Astrocyte of the spinal cord (primary cell): ENCODE measurements at places on chromosomes 1 and 21.

DNA sequence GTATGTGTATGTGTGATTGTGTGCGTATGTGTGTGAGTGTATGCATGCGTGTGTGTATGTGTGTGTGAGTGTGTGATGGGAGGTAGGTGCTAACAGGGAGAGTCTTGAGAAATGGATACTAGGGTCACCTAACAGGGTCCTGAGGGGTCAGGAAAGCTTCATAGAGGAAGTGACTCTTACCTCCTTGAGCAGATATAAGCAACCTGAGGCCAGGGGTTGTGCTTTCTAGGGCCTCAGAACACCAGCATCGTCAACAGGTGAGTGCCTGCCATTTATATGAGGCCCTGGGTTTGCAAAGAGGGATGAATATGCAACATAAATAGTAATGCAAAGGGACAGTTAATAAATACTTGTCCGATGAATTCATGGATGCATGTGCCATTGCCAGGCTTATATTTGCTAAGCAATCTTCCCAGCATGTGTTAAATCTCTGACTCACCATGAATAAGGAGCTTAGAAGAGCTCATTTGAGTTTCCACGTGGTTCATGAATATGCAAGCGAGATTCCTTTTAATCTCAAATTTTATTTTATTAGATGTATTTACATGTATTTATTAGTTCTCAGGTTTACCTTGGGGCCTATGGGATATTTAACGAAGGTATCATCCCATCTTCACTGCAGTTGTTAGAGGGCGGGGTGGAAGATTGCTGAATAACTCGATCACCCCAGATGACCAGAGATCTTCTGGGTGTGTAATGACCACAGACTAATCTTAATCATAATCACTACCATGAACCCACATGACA is 438.3 kb downstream of the CAMTA1 start:
- peak; percentile 89 for DNase-seq

DNA sequence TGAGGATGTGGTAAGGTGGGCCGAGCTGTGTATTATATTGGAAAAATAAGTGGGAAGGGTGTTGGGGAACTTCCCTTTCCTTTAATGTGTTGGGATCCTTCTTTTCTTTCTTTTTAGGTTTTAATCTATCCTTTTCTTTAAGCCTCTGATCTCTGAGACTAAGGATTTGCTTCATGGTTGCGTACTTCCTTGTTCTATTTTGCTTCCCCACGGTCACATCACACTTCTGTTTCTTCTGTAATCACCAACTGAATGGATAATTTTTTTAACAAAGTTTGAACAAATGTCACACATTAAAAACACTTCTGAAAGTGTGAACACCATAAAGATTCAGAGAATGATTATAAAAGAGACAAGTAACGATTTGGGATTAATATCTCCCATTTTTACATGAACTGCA is 17.4 kb downstream of the DMRTA2 start:
- no peak for DNase-seq

DNA sequence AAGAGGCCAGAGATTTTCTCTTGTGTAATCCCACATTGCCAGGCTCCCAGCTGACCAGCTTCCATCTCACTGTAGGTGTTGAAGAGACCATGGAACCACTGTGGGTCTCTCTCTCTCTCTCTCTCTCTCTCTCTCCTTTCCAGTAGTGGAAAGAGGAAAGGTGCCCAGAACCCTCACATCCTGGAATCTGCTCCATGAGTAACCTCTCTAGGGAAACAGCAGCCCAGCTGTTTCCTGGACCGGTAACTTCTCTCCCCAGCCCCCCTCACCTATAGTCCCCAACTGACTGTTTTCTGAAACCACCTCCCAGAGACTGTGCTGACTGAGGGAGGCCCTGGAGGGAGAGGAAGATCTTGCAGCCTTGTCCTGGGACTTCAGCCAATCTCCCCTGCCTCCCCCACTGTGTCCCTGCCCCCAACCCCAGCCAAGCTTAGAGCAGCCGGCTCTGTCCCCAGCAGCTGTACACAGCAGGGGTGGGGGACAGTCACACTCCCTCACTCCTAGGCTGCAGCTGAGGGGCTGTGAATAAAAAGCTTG is 20.6 kb upstream of the SLC45A3 start:
- peak; percentile 38 for DNase-seq

DNA sequence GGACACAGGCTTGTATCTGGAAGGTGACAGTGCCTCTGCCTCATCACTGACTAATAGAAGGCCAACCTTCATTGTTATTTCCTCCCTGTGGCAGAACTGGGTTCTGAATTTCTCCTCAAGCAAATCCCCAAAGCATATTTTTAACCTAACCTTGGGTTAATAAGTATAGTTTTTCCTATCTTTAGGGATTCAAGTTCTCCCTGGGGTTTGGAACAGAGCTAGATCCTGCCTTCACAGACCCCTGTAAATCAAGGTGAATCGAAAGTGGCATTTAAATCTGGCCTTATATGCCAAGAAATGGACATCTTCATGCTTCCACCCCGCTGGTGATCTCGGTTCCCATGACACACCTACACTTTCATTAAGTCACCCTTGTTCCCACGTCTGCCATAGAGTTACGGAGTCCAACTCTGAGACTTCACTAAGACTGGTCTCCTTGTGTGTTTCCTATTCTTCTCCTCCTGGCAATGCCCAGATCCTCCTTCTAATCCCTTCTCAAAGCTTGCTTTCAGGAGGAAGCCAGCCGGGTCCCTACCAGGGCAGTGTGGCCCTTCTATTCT is 4.3 kb upstream of the CHI3L2 start:
- DNase-seq, result no peak

GRCh38 chr1:70171512-70171911 is 33.9 kb downstream of the LRRC40 start:
- no peak for DNase-seq

GRCh38 chr1:4109628-4109940 is 209.5 kb upstream of the C1orf174 start:
- DNase-seq, result no peak

DNA sequence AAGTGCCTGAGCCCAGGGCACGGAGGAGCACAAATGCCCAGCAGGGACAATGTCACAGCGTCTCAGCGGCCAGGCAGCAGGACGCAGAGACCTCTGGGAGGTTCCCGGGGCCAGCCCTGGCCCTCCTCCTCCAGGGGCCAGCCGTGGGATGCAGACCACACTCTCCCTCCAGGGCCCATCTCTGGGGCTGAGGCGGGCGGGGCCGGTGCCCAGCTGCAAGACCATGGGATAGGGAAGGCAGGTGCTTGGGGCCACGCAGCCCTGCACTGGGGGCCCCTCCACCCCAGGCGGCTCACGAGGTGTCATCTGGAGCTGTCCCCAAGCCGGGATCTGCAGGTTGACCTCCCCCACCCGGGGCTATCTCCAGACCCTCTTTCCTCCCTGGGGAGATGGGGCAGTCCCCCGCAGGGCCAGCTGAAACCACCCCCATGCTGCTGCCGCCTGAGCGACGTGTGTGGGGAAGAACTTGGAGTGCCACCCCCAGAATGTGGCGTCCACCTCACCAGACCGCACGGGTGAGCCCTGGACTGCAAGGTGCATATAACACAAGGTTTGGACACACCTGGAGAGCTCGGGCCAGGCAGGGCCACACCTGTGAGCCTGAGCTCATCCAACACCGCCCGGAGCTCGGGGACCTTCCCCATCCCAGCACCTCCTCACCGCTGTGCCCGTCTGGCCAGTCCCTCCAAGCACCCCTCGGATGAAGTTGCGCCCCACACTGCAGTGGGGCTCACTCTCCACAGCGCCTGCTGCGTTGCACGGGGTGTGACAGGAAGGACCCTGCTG is 4.1 kb upstream of the TTLL10 start:
- DNase-seq, result no peak

DNA sequence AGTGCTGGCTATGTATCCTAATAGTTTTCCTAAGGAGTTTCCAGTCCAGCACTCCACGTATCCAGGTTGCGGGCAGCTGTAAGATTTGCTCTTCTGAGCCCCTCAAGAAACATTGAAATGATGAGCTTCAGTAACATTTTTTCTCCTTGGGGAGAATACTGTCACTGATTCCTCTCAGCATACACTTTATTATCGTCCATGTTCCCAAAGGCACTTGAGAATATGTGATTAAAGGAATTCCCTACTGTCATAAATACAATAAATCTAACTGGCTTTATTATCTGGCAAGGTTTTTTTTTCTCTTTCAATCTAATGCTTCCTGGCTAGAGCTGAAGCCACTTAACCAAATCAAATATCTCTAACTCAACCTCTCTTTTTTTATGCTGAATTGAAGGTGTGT is 359.2 kb upstream of the PKN2 start:
- no peak for DNase-seq

DNA sequence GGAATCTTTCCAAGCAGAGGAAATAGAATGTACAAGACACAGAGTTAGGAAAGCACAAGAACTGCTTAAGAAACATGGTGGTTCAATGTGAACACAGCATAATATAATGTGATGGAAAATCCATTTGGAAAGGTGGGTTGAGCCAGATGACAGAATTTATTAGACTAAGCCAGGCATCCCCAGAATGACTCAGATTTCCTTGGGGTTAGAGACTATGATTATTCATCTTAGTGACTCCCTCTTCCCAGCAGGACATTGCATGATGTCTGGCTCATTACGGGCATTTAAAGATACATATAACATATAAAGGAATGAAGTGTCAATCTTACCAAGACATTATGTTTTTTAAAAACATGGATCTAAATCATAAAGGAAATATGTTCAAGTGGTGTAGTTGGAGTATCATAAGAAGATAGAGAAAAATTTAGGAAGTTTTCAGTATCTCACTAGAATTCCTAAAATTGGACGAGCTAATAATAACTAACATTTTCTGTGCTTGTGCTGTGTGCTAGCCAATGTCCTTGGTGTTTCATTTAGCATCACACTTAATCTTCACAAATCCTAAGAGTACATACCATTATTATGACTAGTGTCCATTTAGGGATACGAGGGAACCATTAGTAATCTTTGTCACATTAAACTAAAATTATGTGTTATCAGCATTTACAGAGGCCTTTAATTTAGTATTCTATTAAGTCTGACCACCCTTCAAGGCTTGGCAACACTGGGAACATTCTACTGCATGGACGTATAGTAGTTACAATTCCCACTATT is 41.0 kb upstream of the ST6GALNAC5 start:
- peak; percentile 70 for DNase-seq

- DNase-seq, result peak; percentile 94
These were observed 269.2 kb downstream of the SDCCAG8 start for GRCh38 chr1:243525085-243525487.

- DNase-seq, result no peak
These were observed 60.6 kb upstream of the AKT3 start for GRCh38 chr1:243910607-243911006.

- no peak for DNase-seq
These were observed 175.8 kb downstream of the TYW3 start for GRCh38 chr1:74908797-74909196.

GRCh38 chr1:156705918-156706656 is 704 bp upstream of the CRABP2 start:
- DNase-seq, result peak; percentile 39

DNA sequence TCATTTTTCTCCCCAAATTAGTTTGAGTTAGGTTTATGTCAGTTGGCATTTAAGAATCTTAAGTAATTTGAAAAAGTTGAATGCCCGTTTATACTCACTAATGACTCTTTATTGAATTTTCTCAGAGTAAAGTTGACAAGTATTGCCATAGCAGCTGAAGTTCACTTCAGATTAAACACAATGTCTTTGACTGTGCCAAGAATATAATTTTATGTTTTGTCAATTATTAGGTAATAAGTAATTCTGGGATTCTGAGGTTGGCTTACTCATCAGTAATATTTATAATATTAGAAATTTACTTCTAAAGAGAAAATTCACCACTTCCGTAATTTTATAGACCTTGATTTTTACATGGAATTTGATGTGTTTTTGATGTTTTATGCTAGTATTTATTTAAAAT is 369.3 kb upstream of the TMPRSS15 start:
- DNase-seq, result no peak

- DNase-seq, result no peak
These were observed 29.0 kb upstream of the CFHR4 start for GRCh38 chr1:196858811-196859210.

- DNase-seq, result no peak
These were observed 96.6 kb upstream of the ETV3 start for GRCh38 chr1:157234705-157235273.

- peak; percentile 57 for DNase-seq
These were observed 4.1 kb upstream of the AGTRAP start for GRCh38 chr1:11731691-11732283.

- DNase-seq, result no peak
These were observed 18.0 kb downstream of the TMEM81 start for GRCh38 chr1:205066141-205066818.

DNA sequence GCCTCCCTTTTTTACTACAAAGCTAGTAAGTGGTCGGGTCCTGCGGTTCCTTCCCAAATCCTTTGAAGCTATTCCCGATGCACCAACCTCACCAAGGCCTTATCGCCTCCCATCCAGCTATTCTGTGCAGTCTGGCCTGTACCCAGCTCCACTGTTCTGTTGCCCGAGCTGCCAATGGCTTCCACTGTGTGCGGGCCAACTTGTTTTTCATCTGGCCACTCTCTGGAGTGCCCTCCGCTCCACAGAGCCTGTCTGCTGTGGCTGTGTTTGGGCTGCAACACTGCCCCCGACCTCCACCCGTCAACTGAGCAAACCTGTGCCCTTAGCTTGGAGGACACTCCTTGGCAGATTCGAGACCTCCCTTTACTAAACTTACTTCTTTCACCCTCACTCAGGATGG is 125.0 kb downstream of the KIAA0319L start:
- no peak for DNase-seq

DNA sequence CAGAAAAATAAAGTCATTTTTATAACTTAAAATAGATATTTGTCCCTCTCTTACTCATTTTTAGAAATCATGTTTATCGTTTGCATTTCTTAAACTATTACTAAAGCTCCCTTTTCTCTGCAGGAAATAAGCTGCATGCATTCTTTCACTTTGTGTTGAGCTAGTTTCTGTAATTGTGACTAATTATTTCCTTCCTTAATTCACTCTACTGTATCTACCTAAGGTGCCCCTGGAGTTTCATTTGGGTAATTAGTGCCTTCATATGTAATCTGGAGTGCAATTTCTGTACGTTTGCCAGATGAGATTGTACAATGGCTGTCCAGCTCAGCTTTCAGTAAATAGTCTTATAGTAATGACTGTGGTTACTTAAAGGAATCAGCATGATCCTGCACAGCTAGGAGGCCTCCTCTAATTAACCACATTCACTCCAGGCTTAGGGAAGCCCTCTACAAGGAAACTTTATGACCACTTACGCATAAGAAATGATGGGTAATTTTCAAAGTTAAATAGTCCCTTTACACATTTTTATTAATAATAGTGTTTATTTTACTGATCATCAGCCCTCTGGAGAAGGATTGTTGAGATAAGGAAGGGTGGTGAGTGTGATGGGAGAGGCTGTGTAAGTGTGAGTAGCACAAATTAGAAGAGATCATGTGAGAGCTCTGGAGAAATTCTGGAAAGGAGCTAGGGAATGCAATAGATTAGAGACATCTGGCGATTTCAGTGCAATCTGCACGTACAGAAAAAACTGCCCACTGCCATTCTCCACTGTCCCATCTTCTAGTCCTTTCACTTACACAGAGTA is 86.8 kb downstream of the LRRC8C start:
- DNase-seq, result no peak
